ENCODE measurements at places on chromosomes 7 and 10. TPM values are rescaled to one million over a fixed set of nuclear protein-coding genes. Genes with fewer than 3 reads are reported as not detected.
A peak's percentile ranks its signal among the peaks of the same experiment; 100 is the strongest.

Gene PIK3AP1
- 14.2 TPM for total RNA-seq

Gene AS3MT
- 3.7 TPM for total RNA-seq

Gene GFRA1
- 88.2 TPM for total RNA-seq

DNA sequence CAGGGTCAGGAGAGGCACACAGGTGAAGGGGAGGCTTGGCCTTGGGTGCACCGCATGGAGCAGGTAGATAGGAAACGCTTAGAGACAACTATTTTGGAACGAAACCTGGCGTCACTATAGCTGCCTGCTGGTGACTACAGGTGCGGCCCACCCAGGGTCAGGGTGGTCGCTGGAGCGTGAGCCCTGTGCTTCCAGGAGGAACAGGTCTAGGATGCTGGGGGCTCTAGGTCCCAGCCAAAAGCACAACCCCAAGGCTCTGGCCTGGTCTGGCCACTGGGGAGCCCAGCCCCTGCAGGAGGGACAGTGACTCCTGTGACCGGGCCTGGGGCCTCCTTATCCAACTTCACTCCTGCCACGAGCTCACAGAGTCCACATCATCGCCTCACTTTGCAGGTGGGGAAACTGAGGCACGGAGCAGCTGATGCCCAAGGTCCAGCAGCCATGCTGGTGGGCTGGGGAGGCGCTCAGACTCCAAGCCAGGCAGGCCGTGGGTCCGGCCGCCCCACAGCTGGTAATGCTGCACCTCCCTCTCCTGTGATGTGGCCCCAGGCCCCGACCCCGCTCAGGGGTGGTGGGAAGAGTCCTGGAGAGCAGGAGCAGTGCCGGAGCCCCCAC, 9.0 kb downstream of the LFNG start:
- H3K27ac ChIP-seq, result peak overlapping the region; percentile 87
- no peaks in the 10 kb centered on the region for H3K36me3 ChIP-seq
- H3K4me3 ChIP-seq, result no peak overlapping the region
- peaks cover 25% of the 10 kb centered on the region for H3K4me1 ChIP-seq
- DNase-seq, result no peak

DNA sequence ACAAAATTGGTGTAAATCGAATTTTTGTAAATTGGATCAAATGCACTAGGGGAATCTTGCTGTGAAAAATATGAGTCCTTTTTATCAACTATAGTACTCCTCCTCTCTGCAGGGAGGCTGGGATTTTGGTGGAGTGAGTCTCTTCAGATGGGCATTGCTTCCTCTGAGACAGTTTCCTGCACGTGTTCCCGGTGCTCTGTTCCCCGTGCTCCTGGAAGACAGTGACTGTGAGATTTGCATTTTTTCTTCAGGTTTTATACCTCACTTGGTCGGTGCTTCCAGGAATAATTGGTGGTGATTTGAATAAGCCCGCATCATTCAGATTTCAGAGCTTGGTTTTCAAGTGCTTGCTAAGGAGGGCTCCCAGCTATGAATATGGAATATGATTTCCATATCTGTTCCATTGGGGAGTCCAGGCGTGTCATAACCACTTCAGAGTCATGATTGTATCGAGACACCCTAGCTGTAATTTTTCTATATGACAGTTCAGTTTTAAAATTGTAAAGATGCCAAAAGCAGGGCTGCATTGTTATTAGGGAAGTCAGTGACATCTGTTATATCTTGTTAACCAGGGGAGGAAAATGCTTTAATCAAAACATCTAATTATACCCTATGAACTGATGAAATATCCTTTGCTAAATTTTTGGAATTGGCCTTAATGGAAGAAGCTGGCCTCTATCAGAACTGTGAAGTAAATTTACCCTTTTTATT, 12.3 kb downstream of the AUTS2 start:
- H3K27me3 ChIP-seq, result no peaks in the 10 kb centered on the region
- no peak overlapping the region for H3K27ac ChIP-seq
- no peaks in the 10 kb centered on the region for H3K36me3 ChIP-seq
- DNase-seq, result no peak
- no peaks in the 10 kb centered on the region for H3K4me1 ChIP-seq

Gene CYP26C1
- total RNA-seq, result 0.15 TPM

DNA sequence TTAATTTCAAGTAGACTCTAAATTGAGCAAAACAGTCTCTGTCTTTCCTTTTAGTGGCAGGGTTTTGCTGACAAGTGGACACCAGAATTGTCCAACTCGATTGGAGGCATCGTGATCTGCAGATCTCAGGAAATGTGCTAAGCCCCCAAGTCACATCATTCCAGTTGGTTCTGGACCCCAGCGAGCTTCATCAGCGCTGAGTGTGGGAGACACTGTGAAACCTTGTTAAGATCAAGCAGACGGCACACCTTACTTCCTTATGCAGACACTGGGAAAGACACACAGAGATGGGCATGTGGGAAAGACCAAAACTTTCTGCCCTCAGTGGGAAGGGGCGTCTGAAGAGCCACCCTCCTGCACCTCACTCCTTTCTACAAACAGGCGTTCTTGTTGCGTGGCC, 440.8 kb downstream of the GLRX3 start:
- H3K4me3 ChIP-seq, result no peak overlapping the region
- no peak for DNase-seq
- H3K27ac ChIP-seq, result no peak overlapping the region
- peaks cover 54% of the 10 kb centered on the region for H3K27me3 ChIP-seq
- H3K36me3 ChIP-seq, result no peaks in the 10 kb centered on the region

DNA sequence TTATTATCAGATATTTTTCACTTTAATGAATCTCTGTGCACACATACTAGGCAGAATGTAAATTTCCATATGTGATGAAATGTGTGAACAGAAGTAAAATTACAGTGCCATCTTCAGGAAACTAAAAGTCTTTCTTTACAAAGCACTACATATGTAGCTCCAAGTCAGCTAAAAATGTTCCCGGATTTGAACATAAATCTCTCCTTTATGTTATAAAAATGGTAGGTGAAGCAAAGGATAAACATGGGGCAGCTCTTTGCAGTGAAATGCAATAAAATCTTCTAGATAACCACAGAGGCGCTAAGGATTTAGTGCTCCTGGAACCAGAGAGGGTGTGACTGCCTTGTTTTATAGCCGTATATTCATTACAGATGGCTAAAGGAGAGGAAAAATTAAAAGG, 104.9 kb upstream of the C7orf33 start:
- H3K36me3 ChIP-seq, result no peaks in the 10 kb centered on the region
- H3K27ac ChIP-seq, result no peak overlapping the region
- H3K4me1 ChIP-seq, result no peaks in the 10 kb centered on the region
- H3K27me3 ChIP-seq, result no peaks in the 10 kb centered on the region
- DNase-seq, result no peak
- no peak overlapping the region for H3K4me3 ChIP-seq

Gene TMEM139
- total RNA-seq, result 14.4 TPM

DNA sequence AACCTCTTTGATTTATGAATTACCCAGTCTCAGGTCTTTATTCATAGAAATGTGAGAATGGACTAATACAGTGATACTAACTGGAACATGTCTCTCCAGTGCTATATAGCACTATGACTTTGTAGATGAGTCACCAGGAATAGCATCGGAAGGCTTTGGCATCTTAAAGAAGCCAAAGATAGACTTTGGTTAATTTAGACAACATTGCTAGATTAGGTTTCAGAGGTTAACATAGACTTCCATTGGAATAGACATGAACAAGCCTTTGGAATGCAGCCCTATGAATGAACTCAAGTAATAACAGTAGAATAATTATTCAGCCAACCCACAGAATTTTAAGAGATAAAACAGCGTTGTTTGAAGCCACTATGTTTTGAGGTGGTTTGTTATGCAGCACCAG, 169.2 kb downstream of the HGF start:
- no peaks in the 10 kb centered on the region for H3K4me1 ChIP-seq
- DNase-seq, result no peak
- no peaks in the 10 kb centered on the region for H3K27me3 ChIP-seq
- H3K4me3 ChIP-seq, result no peak overlapping the region
- no peaks in the 10 kb centered on the region for H3K36me3 ChIP-seq

Gene GCK
- total RNA-seq, result not detected

DNA sequence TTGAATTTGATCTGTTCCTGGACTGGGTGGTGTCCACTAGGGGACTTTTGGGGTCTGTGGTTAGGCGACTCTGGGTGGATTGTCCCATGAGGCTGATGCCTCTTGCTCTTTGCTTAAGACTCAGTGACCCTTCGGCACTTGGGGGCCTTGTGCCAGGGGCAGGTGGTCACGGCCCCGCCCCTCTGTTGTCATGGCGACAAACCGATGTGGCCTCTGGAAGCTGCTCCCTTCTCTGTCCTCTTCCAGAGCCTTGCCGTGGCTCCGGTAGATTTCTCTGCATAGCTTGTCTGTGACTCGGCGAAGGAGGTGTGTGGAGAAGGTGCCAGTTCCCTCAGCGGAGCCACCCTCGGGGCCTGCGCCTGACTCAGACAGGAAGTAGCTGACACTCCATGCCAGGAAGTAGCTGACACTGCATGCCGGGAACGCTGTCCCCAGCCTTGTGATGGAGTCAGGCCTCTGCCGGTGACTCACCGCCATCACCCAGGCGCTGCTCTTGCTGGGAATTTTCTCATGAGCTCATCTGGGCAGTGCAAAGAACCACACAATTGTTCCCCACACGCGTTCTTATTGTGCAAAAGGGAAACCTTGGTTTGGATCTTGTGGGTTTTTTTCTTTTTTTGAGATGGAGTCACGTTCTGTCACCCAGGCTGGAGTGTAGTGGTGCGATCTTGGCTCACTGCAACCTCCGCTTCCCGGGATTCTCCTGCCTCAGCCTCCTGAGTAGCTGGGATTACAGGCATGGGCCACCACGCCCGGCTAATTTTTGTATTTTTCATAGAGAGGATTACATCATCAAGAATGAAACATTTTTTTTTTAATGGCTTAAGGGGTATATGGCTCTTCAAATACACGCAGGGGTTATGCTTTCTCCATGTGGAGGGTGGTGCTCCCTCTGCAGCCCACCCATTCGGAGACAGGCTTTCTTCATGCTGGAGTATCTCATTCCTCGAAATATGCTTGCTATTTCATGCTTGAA, 72.6 kb downstream of the PFKFB3 start:
- H3K36me3 ChIP-seq, result no peaks in the 10 kb centered on the region
- H3K27ac ChIP-seq, result peak overlapping the region; percentile 90
- no peaks in the 10 kb centered on the region for H3K4me1 ChIP-seq
- peak; percentile 97 for DNase-seq

DNA sequence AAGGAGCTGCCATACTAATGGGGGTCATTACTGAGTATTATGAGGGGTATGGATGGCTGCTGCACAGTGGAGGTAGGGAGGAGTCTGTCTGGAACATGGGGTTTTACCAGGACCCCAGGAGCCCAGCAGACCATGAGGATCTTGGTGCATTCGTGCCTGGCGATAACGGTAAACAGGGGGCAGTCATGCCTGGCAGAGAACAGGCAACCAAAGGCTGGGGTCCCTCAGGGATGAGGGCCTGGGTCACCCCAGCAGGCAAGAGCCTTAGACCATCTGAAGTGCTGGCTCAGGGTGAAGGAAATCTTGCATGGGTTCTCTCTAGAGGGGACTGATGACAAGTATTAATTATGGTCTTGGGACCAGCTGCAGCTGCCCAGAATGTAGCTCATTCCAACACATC, 46.1 kb downstream of the MYL10 start:
- no peaks in the 10 kb centered on the region for H3K4me1 ChIP-seq
- DNase-seq, result no peak
- H3K4me3 ChIP-seq, result no peak overlapping the region
- no peak overlapping the region for H3K27ac ChIP-seq
- peaks cover 14% of the 10 kb centered on the region for H3K27me3 ChIP-seq

GRCh38 chr7:36712015-36712414, 12.3 kb downstream of the AOAH start:
- H3K4me1 ChIP-seq, result no peaks in the 10 kb centered on the region
- no peaks in the 10 kb centered on the region for H3K36me3 ChIP-seq

Measured in breast epithelium (tissue), 4 donors.